ENCODE measurements at places on chromosomes 7 and 10.

- DNase-seq: peak; percentile 55
These were observed 25.4 kb downstream of the CAMK2G start for GRCh38 chr10:73848821-73849489.

- DNase-seq: no peak
These were observed 46.6 kb upstream of the ADRA2A start for GRCh38 chr10:111030042-111030750.

DNA sequence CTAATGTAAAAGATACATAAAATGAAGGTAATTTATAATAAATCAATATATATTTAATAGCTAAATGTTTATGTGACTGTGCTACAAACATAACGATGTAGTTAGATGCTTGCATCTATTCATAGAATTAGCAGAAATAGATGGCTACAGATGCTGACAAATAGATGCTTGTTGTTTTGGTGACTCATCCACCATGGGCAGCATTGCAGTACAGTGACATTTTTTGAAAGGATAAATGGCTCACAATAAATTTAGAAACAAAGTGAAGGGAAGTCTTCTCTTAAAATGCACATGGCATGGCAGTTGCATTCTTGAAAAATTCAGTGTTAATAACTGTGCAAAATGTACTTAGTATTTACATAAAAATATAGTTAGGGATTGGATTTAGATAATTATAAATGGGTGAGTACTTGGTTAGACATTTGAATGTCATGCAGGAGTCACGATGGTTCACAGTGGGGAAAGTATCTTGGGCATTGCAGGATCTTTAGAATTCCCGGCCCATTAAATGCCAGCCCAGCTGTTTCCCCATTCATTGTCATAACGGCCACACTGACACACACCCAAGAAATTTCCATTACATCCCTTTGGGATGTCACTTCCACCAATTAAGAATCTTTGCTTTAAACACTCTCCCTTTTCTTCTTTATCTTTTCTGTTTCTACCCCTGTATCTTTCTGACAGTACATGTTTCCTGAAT, 564.1 kb downstream of the ATRNL1 start:
- DNase-seq: no peak

DNA sequence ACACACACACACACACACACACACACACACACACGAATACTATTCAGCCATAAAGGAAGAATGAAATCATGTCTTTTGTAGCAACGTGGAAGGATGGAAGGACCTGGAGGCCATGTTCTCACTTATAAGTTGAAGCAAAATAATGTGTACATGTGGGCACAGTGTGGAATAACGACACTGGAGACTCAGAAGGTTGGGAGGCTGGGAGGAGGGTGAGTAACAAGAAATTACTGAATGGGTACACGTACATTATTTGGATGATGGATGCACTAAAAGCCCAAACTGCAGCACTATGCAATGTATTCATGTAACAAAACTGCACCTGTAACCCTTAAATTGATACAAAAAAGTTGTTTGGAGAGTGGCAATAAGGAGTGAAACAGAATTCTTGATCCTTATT, 32.1 kb downstream of the KMT2C start:
- DNase-seq: no peak

GRCh38 chr7:5282543-5283316, at the start of gene SLC29A4:
SLC29A4 (plus strand) TSS chr7:5282943; CDS start chr7:5287817, 4,874 bp downstream.
- no peak for DNase-seq

- DNase-seq: no peak
These were observed 262.2 kb downstream of the ETV1 start for GRCh38 chr7:13727279-13727678.

DNA sequence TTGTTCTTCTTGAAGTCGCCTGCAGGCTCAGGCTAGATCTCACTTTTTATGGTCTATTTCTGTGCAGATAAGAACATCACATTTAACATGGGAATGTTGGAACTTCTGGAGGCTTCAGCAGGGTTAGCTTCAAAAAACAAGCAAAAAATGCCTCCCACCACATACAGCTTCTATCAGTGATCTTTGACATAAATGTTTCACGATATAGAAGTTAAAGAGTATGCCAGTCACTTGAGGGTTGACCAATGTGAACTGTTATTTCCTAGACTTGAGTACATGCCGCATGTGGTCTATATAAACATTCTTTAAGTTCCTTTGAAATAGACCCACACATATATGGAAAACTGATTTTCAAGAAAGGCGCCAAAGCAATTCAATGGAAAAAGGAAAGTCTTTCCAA, 219.2 kb upstream of the KLF14 start:
- no peak for DNase-seq

DNA sequence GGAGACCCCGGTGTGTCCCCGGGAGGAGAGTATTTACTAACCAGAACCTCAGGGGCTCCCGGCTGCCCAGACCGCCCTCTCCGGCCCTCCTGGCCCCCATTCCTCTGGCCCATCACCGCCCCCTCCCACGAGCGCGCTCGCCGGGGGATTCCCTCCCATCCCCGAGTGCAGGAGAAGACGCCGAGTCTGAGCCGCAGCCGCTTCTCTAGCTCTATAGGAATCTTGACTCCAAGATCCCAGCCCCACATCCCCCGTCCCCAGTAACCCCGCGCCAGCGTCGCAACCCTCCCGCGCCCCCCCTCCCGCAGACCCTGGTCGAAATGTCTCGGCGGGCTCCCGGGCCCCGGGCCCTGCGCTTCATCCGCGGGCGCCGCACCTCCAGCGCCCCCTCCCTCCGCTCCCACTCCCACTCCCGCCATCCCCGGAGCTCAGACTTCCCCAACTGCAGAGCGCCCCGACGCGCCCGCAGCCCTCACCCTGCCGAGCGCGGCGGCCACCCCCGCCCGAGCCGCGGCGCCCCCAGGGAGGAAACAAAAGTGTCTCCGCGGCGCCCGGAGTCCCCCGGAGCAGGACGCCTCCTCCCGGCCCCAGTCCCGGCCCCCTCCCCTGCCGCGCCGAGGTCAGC, 541 bp downstream of the ELMO1 start:
- no peak for DNase-seq

GRCh38 chr10:127921753-127922145, 14.8 kb downstream of the PTPRE start:
- no peak for DNase-seq

- peak; percentile 35 for DNase-seq
These were observed 268.0 kb downstream of the FRMD4A start for GRCh38 chr10:14062528-14063260.

DNA sequence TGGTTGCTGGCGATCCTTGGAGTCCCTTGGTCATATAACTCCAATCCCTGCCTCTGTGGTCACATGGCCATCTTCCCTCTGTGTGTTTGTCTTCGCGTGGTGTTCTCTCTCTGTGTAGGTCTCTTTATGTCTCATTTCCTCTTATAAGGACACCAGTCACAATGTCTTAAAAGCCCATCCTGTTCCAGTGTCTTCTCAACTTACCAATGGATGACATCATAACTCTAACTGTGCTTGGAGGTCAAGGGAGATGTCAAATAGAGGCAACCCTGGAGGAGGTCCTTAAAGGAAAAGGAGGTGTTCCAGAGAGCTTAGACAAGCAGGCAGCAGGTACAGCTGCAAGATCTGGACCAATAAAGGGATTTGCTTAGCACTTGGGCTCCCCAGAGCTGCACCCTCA, 143.0 kb downstream of the BUB3 start:
- no peak for DNase-seq

- DNase-seq: no peak
These were observed 28.2 kb upstream of the TPST1 start for GRCh38 chr7:66176914-66177313.

GRCh38 chr10:101826852-101827434, 8.7 kb upstream of the OGA start:
- no peak for DNase-seq

GRCh38 chr7:129332254-129333035, 101.8 kb upstream of the STRIP2 start:
- DNase-seq: no peak

DNA sequence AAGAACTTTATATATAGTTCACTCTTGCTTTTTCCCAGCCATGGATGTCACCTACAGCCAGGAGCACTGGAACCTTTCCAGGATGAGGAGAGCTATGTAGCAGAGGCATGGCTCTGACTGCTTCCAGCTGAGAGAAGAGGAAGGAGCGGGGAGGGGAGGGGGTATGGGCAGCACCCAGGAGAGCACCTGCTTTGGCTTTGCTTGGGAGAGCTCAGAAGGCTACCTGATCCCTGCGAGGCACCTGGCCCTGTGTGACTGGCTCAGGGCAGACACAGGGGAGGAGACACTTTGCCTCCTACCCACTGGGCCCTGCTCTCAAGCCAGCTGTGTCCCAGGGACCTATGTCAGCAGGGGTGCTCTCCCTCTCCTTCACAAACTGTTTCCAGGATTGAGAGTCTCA, 67.1 kb downstream of the HK1 start:
- DNase-seq: no peak

DNA sequence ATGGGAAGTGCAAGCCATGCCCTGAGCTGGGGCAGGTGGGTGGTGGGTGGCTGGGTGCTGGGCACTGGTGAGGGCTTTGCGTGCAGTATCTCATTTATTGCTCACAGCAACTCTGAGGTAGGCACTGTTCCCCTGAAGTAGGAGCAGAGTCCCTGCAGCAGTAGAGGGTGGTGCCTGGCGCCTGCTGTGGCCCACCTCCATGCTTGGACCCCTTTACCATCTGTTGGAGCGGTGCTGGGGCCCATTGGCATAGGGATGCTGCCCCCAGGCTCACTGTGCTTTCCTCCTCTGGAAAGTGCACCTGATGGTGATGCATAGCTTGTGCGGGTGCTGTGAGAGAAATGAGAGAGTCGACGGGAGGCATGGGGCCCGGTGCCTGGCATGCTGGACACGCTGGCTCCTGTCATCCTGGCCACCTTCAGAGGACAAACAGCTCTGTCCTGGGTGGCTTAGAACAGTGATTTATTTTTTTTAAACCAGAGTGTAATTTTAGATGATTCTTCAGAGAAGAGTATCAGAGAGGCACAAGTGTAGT, 10.4 kb downstream of the SFRP5 start:
- no peak for DNase-seq

GRCh38 chr10:124293616-124294449, 124.9 kb downstream of the OAT start:
- DNase-seq: no peak

All from GM04504 (cell line).